Fibroblast of lung (primary cell): ENCODE measurements at places on chromosomes 1 and 21. TPM values are rescaled to one million over a fixed set of nuclear protein-coding genes. Genes with fewer than 3 reads are reported as not detected.
A peak's percentile ranks its signal among the peaks of the same experiment; 100 is the strongest.

B3GALT5 gene
- total RNA-seq = under 0.01 TPM in 1 of 2 replicates, not detected in the other

DNA sequence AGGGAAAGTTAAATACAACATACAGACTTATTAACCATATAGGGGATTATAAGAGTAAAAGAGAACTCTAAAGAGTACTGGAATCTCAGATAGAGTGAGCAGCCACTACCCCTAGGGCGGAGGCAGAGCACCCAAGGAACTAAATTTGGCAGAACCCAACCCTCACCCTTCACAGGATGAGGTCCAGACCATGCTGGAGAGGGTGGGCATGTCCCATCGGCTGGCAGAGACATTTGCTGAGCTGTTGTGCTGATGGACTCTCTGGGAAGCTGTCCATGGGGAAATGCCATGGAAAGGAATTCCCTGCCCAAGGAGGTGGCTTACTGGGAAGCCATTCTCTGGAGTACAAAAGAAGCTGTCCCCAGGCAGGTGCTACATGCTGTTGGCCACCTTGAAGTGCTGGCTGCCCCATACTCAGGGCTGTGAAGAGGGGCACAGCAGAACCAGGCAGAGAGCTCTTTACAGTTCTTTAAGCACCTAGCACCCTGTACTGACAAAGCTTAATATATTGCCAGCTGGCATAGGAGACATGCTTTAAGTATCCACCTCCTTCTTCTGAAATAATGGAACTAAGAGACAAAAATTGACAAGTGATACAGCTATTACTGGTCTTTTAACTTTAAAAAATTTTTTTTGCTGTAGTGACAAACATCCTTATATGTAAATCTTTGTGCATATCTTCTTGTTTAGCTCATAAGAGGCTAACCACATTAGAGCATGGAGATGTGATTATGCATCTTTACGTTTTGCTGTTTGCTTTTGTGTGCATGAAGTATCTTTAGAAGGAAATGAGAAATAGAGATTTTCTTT, 29.6 kb downstream of the TSNAX start:
- H3K27me3 ChIP-seq = no peaks in the 10 kb centered on the region
- peak; percentile 53 for DNase-seq
- H3K36me3 ChIP-seq = no peaks in the 10 kb centered on the region
- no peak overlapping the region for H3K4me3 ChIP-seq
- peaks cover 5% of the 10 kb centered on the region for H3K4me1 ChIP-seq
- H3K27ac ChIP-seq = no peak overlapping the region

- peak overlapping the region; percentile 83 for H3K4me3 ChIP-seq
- peak overlapping the region; percentile 81 for H3K27ac ChIP-seq
- peak; percentile 79 for DNase-seq
- no peaks in the 10 kb centered on the region for H3K27me3 ChIP-seq
- peaks cover 11% of the 10 kb centered on the region for H3K4me1 ChIP-seq
Measured at GRCh38 chr1:154955039-154955717, 721 bp downstream of the PBXIP1 start.

GRCh38 chr1:31051611-31052010, 13.9 kb downstream of the PUM1 start:
- H3K4me1 ChIP-seq = peaks cover 7% of the 10 kb centered on the region
- H3K4me3 ChIP-seq = no peak overlapping the region
- no peak overlapping the region for H3K27ac ChIP-seq
- H3K27me3 ChIP-seq = no peaks in the 10 kb centered on the region

GRCh38 chr1:13494025-13494424, 19.8 kb downstream of the LRRC38 start:
- no peaks in the 10 kb centered on the region for H3K36me3 ChIP-seq
- no peaks in the 10 kb centered on the region for H3K27me3 ChIP-seq
- no peak overlapping the region for H3K4me3 ChIP-seq
- H3K4me1 ChIP-seq = no peaks in the 10 kb centered on the region

MT1HL1 gene
- not detected in 2 replicates for total RNA-seq

- H3K36me3 ChIP-seq = no peaks in the 10 kb centered on the region
- H3K27ac ChIP-seq = no peak overlapping the region
Measured at GRCh38 chr1:209207701-209208286, 375.7 kb upstream of the CAMK1G start.

KCNJ9 gene
- total RNA-seq = under 0.01 TPM in 2 replicates

- H3K4me3 ChIP-seq = no peak overlapping the region
- no peaks in the 10 kb centered on the region for H3K4me1 ChIP-seq
- H3K27ac ChIP-seq = no peak overlapping the region
- no peaks in the 10 kb centered on the region for H3K27me3 ChIP-seq
- peak; percentile 78 for DNase-seq
Measured at GRCh38 chr1:165717918-165718515, 19.7 kb upstream of the ALDH9A1 start.

REN gene
- 0.17 TPM in 1 of 2 replicates, not detected in the other for total RNA-seq

EXTL2 gene
- total RNA-seq = 18.5 and 22.1 TPM in 2 replicates

- peaks cover 1% of the 10 kb centered on the region for H3K4me1 ChIP-seq
- no peaks in the 10 kb centered on the region for H3K27me3 ChIP-seq
- no peak overlapping the region for H3K27ac ChIP-seq
- no peaks in the 10 kb centered on the region for H3K36me3 ChIP-seq
- no peak for DNase-seq
Measured at GRCh38 chr1:6209661-6210580, 4.0 kb downstream of the RNF207 start.

DNA sequence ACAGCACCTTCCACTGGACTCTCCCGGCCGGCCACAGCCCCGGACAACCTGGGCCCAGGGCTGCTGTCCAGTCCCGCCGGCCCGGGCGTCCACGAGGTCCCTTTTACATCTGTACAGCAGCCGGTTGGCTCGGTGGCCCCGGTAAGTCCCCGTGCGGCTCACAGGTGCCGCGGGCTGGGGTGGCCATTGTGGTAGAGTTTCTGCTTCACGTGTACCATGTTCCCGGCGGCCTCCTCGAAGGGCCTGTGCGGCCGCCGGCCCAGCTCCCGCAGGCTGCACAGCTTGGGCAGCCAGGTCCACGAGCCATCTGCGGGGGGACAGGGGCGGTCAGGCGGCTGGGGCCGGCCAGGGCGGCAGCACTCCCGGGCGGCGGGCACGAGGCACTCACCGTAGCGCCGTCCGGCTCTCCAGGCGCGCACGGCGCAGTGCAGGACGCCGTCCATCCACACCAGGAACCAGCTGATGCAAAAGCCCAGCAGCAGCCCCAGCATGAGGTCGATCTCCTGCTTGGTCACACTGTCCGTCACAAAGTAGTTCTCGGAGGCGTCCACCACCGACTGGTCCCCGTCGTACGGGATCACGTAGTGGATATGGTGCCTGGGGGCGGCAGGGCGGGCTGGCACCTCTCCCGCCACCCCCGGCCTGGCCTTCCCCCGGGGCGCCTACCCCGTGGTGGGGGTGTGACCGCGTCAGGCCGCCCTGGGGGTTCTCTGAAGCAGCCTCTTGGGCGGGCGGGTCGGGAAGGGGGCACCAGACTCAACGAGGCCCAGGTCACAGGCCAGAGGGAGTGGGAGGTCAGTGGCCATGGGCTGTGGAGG, 5.0 kb downstream of the TMEM240 start:
- no peak overlapping the region for H3K4me3 ChIP-seq
- DNase-seq = no peak
- H3K4me1 ChIP-seq = peaks cover 4% of the 10 kb centered on the region
- no peaks in the 10 kb centered on the region for H3K27me3 ChIP-seq
- H3K27ac ChIP-seq = no peak overlapping the region

TTLL10 gene
- total RNA-seq = under 0.01 TPM in 1 of 2 replicates, not detected in the other
